Epithelial cell of alveolus of lung (primary cell): ENCODE measurements at places on chromosomes 1 and 21. TPM values are rescaled to one million over a fixed set of nuclear protein-coding genes. Genes with fewer than 3 reads are reported as not detected.

Gene ADAM30
- total RNA-seq: 0.16 TPM in 1 of 2 replicates, not detected in the other

Gene LRRC71
- total RNA-seq: not detected in 2 replicates

Gene RIPK4
- total RNA-seq: 0.16 and 1.0 TPM in 2 replicates

Gene TMEM200B
- 21.1 and 28.7 TPM in 2 replicates for total RNA-seq

Gene TEKT2
- total RNA-seq: 0.24 TPM in 1 of 2 replicates, not detected in the other

Gene TP73
- total RNA-seq: 0.16 and 0.26 TPM in 2 replicates

Gene CD84
- not detected in 2 replicates for total RNA-seq

Gene SLC1A7
- total RNA-seq: 0.56 TPM in 1 of 2 replicates, not detected in the other

Gene CFHR5
- not detected in 2 replicates for total RNA-seq
